Effector CD4-positive, alpha-beta T cell (primary cell): ENCODE measurements at places on chromosomes 1 and 21.

GRCh38 chr1:158071138-158071537 lies 77.7 kb downstream of the KIRREL1 start:
- no peak for DNase-seq

- DNase-seq: no peak
These were observed 92.8 kb upstream of the CDC42BPA start for GRCh38 chr1:227411066-227411465.

DNA sequence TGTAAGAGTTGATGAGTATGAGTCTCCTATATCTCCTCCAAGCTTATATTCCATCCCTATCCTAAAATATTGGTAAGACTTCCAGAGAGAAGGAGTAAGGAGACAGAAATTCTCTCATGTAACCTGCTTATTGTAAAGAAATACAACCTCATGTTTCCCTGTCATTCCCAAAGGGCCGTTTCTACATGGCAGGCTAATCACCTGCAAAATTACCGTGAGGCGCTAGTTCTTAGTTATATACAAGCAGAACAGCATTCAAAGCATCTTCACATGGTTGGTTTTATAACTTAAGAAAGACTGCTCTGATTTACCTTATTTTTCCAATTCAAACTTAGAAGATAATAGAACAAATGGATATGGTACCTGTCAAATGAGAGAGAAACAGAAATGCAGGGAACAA lies 42.9 kb downstream of the DAB1 start:
- DNase-seq: no peak

- no peak for DNase-seq
These were observed 36.5 kb downstream of the YY1AP1 start for GRCh38 chr1:155651861-155652661.

DNA sequence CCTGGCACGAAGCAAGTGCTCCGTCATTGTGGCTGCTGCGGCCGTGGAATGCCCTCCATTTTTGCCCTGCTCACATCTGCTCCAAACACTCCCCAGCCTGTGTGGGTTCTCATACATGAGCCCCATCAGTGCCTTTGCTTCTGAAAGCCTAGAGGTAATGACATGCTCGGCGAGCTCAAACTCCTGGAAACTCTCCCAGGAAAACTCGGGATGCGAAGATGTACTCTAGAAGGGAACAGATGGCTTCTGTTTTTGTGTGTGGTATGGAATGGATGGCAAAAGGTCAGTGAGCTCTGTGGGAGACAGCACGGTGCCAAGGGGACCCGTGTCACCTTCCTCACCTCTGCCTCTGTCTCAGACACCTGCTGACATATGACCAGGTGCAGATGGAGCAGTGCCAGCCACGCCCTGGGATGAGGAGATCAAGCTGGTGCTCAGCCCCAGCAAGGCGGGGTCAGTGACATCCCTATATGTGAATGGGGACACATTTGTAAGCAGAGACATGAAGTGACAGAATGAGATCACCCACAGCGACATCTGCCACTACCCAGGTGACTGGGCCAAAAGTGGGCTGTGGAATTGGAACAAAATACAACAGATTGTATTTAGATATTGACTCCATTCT lies 84.1 kb upstream of the COX20 start:
- DNase-seq: no peak

GRCh38 chr1:193367863-193368262 lies 181.4 kb upstream of the B3GALT2 start:
- no peak for DNase-seq

DNA sequence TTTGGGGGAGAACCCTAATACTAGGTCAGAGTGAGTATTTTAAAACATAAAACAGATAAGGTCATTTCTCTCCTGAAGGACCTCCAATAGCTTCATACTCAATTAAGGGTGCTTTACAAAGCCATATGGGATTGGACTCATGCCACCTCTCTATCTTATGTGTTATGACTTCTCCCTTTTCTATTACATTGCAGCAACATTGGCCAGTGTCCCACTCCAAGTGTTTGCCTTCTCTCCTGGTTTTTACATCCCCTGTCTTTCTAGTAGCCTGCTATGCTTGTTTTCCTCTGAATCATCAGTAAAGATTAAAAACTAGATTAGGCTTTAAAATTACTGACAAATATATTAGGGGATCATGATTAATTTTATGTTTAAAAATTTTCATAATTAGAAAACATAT lies 66.6 kb downstream of the SCMH1 start:
- no peak for DNase-seq

DNA sequence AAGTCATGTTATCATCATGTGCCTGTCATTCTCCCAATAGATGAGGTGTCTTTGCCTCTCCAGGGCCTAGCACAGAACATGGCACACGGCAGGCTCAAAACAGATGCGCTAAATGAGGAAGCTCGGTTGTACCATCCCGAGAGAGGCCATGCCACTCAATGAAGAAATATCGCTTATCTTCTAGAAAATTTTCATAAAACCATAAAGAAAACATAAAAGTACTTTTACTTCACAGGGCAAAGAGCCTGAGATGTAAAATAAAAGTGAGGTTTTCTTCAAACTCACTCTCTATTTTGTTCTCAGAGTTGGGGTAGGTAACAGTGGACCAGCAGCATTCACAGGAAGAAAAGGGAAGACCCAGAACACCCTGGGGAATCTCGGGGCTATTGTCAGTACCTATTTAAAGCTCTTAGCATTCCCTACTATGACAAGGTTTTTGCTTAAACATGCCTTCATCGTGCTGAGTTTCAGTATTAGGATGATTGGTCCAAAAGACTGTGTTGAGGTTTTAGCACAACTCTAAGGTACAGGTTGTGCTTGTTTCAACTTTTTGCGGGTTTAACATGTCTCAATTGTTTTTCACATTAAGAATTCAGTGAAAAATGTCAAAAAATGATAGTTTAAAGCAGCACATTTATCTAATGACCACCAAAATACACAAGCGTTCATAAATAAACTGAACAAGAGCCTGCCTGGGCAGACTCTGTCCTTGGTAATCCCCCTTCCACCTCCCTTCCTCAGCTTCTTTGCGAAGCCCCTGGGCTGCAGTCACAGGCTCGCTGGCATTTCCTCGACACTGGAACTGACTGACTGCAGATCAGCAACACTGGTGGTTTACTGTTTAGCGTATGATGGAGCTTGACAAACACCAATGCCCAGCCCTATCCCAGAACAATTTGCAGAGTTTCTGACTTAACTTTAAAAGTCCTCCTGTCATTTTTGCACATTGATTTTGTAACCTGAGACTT lies 55.6 kb downstream of the COQ8A start:
- no peak for DNase-seq

GRCh38 chr21:24428591-24429199 lies 1178.6 kb downstream of the MRPL39 start:
- DNase-seq: no peak

- DNase-seq: no peak
These were observed 101.5 kb downstream of the ST6GALNAC3 start for GRCh38 chr1:76176000-76176399.

DNA sequence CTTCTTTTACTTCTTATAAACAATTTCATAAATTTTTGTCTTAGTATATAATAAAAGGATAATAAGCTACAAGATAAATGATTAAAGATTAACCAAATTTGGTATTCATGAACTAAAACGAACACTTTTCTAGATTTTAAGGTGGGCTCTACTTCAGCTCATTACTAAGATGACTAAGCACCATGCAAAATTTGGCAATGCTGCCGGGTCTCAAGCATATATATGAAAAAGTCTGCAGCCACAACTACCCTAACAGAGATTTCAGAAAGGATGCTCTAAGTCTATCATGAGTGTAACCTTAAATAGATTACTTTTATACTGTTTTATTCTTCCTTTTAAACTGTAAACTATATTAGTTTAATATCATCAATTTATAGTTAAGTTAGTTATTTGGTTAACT lies 47.8 kb downstream of the BRWD1 start:
- DNase-seq: no peak

- no peak for DNase-seq
These were observed 420.9 kb downstream of the DISC1 start for GRCh38 chr1:232047473-232047872.

DNA sequence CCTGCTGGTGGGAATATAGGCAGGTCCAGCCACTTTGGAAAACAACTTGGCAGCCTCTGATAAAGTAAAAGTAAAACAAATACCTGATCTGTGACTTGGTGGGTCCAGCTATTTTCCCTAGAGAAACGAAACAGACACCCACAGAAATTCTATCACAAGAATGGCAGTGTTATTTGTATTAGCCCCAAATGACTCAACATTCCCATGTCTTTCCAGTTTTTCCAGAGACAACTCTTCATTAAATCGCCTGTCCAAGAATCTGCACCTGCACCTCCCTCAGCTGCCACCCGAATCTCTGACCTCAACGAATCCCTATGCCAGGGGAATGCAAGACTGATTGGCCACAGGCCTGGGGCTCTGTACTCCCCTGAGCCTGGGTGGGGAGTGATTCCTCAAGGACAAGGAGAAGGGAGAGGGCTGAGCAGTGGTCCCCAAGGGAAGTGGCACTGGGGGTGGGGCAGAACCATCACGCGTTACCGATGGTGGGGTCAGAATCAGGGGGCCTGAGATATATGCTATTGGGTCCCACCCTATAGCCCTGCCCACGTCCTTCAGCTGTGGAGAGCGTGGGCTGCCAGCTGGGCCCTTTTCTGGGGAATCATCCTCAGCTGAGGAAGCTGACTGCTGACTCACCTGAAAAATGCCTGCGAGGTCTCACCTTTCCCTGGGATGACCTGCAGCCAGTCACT lies 553.0 kb downstream of the PTPRU start:
- DNase-seq: no peak

DNA sequence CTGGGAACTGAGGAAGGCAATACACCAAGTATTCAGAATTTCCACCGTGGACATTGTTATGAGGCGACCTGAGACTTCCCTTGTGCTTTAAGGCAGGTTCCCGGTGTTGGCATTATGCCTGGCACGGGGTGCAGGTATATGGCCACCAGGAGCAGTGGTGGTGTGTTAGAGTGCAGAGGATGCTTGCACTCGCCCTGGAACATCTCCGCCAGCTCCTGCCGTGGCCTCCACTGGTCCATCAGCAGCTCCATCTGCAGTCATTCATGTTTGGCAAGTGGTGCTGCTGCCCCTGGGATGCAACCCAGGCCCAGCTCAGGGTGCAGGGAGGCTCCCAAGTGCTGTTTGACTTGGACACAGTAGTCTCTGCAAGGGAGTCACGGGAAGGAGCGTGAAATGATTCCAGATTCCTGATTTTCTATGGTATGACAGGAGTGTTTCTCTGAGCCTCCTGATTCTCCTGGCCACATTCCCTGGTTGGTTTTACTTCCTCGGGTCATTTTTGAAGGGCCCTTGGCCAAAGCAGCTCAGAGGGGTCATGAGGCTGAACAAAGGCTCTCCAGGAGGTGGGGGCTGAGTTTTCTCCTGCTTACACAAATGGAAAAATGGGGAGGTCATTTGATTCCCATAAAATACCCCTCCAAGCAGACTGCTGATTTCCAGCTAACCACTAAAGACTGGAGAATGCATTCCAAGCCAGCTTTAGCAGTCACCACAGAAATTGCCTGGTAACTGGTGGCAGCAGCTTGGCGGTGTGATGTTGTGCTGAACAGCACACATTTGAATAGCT lies 60.4 kb upstream of the PSEN2 start:
- DNase-seq: no peak

- DNase-seq: no peak
These were observed 51.4 kb downstream of the NGF start for GRCh38 chr1:115286431-115287205.

DNA sequence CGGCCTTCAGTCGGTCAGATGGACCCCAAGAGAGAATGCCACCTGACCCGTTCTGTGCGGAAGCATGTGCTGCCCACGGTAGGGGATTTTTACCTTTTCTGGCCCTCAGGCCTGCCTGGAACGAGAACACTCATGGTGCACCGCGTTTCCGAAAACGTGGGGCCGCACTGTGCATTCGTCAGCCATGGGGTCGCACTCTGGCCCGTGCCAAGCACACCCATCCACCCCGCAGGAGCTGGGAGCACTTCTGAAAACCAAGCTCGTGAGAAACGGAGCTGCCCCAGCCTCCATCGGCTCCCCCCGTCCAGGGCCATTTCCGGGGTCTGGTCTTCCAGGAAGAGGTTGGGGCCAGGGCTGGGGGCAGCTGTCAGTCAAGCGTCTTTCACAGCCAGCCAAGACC lies 72.8 kb downstream of the PRDM16 start:
- DNase-seq: no peak

DNA sequence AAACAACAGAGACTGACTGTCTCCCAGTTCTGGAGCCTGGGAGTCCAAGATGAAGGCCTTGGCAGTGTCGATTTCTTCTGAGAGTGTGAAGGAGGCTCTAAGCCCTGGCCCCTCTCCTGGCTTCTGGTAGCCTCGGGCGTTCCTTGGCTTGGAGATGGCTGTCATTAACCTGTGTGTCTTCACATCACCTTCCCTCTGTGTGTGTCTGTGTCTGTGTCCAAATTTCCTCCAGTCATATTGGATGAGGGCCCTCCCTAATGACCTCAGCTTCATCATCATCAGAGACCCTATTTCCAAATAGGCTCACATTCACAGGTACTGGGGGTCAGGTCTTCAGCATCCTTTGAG lies 138.3 kb downstream of the TOMM20 start:
- no peak for DNase-seq

DNA sequence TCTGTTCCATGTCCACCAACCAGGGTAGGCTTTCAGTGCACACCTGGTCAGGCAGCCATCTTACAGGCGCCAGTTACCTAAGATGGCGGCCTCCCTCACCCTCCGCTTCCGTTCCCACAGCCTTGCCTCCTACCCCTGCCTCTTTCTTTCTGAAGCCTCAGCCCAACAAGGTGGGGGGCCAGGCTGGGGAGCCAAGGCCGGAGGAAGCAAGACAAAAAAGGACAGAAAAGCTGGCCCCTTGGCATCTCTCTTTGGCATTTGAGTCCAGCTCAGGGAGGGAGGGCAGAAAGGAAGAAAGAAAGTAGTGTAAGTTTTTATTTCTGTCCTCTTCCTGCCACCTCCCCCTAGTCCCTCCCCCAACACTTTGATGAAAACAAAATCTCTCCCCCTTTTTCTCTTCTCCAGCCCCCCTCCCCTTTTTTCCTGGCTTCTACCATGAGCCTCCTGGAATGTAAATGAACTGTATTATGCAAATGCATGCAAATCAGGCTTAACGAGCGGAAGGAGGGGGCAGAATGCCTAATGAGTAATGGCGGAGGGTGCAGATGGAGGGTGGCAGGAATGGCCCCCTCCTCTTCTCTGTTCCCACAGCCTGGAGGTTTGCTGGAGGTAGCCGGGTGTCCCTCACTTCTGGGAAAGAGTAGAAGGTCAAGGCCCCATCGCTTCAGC lies 43.8 kb downstream of the RHBG start:
- DNase-seq: no peak

DNA sequence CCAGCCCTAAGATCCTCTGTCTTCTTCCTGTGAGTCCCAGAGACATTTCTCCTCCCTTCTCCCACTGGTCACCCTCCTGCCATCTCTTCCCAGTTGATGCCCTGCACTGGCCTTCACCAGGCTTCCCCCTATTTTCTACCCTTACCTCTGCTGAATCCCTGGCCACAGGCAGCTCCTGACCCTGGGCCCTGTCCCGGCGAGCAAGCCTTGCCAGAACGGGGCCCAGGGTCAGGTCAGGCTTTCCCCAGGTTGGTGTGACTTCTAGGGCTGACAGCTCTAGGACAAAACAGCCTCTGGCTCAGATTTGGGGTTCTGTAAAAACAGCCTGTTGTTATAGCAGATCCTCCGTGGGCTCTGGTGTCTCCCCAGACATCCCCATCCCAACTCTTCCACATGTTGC lies 52.7 kb upstream of the A3GALT2 start:
- no peak for DNase-seq
